ENCODE measurements at places on chromosomes 3 and 15.

DNA sequence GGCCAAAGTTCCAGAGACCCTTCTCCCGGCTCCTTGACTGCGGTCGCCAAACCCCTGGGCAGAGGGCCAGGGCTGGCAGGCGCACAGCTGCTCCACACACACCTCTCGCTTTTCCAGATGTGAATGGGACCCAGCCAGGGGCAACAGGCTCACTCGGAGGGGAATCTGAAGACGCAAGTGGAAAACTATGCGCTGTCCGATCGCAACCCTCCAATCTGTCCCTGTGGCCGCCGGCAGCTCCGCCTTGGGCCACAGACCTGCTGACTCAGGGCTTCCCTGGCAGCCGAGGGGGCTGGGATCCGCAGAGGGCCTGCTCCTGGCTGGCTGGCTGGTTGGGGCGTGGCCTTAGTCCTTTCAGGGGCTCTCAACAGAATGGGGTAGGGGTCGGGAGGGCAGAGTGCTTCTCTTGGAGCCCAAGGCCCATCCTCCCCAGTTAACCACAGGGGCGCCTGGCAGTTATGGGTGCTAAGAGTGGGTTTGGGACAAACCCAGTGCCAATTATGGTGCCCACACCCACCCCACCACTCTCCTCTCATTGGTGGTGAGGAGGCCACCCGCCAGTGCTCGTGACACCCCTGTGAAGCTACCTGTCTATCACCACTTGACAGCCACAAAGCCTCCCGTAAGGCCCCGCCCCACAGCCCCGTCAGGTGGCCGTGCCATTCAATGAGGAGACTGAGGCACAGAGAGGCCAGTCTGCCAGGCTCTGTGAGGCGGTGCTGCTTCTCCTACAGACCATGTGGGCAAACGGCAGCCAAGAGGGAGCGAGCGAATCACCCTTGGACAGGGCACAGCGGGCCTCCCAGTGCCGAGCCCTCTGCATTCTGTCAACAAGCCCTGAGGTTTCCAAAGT lies 53.8 kb downstream of the IQSEC1 start:
- DNase-seq: peak; percentile 72

DNA sequence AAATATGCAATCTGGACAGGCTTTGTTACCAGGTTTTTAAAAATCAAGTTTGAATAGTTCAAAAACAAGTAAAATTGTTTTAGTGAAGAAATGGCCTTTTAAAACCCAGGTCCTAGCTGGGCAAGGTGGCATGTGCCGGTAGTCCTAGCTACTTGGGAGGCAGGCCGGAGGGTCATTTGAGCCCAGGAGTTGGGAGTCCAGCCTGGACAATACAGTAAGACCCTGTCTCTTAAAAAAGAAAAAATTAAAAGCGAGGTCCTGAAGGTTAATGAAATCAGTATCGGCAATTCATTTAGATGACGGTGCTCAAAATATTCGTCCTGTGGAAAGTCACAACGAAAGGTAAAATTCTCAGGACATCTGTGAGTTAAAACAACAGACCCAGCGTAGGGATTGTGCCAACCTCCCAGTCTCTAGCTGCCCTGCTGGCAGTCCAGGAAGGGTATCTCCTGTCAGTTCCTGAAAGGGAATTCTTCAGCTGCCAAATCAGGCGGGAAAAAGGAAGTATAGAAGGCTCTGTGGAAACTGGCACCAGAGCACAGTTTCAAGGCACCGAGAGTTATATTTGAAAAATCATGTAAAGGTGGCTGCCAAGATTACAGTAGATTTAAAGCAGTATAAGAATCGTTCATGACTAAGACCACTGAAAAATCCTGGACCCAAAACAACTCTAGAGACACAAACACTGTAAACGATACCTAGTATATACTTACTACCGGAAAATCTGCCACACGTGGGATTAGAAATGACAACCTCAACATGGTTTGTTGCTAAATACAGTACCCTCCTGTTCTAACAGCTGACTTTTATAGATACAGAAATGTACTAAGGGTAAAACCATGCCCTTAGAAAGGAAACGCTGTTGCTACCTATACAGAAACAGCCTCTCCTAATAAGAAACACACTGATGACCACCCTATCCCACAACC lies 1.2 kb upstream of the ABHD17C start:
- DNase-seq: no peak

DNA sequence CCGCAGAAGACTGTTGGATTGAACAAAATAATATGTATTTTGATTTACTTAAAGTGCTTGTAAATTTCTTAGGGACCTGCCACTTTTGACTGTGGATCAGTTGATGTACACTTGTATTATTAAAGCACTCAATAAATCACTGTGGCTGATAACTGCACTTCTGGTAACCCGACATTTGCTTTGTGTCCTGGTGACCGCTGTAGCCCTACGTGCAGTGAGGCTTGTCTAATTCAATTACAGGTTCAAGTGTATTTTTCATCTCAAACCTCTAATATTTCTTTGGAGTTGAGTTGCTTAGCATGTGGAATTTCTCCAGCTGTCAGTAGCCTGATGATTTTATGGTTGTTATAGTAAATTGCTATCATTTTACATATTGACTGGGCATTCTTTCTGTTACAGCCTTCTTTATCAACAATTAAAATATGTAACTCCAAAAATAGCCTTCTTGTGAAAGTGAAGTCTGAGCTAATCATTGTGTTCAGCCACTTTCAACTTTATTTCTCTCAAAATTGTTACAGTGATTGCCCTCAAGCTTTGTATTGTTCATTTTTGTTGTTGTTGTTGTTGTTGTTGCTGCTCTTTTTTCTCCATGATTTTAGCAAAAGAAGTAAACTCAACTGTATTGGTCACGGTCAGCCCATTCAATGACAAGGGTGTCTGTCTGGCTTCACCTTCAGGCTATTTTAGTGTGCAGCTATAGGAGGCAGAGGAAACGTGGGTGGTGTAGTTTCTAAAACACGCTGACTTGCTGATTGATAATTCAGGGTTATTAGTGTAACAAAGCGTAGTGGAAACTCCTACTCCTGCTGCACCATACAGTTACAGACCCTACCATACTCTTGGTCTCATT lies 215.1 kb upstream of the UBE2E1 start:
- no peak for DNase-seq

- no peak for DNase-seq
Observed at GRCh38 chr3:9399337-9399703, 1.9 kb downstream of the SETD5 start.

GRCh38 chr3:131619821-131620220 lies 117.0 kb upstream of the MRPL3 start:
- DNase-seq: no peak

DNA sequence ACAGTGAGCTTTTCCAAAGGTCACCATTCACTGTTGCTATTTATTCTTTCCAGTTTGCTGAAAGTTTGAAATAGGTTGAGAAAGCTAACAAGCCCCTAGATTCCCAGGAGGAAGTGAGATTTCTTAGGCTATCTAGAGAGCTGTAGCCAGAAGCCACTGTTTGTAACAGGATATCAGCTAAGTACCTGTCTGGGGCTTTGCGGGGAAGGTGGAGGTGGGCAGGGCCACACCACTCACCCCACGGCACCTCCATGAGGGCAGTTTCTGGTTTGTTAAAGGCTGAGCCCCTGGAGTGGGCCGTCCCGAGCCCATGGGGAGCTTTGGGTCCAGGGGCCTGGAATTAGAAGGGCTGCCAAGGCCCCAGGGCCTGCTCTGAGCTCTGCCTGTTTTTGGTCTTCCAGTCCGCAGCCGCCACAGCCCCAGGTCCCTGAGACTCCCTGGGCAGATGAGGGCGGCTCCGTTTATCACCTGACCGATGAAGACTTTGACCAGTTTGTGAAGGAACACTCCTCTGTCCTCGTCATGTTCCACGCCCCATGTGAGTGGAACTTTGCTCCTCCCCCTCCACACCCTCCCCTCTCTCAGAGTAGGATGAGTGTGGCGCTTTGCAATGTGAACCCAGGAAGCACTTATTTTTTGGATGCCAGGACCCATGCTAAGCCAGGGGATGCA lies 63.4 kb downstream of the PDIA5 start:
- no peak for DNase-seq

GRCh38 chr3:158097081-158097592 lies 9.1 kb downstream of the SHOX2 start:
- DNase-seq: no peak

All from NT2/D1 (cell line).